ENCODE measurements at places on chromosomes 6 and 20.

GRCh38 chr6:116461932-116462885 is 1.0 kb downstream of the CALHM6 start:
- peak; percentile 76 for DNase-seq

GRCh38 chr6:139764498-139764986 is 390.1 kb upstream of the CITED2 start:
- DNase-seq: no peak

DNA sequence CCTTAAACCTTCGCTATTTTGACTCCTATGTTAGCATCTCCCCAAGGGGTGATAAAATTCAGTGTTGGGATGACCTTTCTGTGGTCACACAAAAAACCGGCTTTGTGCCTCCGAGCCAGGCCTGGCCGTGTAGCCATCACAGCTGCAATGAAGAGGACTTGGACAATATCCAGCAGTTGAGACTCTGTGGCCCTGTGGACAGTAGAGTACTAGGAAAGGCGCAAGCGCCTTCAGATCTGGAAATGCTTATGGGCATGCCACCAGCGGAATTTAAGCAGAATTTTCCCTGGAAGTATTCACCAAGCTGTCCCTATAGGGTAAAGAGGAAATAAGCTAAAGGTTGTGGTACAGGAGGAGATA is 63.3 kb upstream of the SLC2A12 start:
- no peak for DNase-seq

DNA sequence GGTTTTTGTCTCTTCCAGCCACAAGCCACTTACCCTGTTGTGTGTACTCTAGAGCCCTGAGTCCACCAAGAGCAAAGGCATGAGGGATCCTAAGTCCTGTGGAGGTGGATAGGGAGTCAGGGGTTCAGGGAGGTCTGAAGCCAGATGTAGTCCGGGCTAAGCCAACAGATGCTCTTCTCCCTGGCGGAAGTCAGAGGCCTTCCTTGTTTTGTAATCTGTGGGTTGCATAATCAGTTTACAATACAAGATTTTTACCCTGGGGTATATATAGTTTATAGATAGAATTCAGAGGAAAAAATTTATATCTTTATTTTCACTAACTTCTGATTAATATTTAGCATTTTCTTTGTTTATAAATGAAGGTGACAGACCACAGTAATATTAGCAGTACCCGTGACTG is 9.2 kb downstream of the LAMP5 start:
- no peak for DNase-seq

GRCh38 chr20:6651016-6651415 is 116.5 kb upstream of the BMP2 start:
- no peak for DNase-seq

DNA sequence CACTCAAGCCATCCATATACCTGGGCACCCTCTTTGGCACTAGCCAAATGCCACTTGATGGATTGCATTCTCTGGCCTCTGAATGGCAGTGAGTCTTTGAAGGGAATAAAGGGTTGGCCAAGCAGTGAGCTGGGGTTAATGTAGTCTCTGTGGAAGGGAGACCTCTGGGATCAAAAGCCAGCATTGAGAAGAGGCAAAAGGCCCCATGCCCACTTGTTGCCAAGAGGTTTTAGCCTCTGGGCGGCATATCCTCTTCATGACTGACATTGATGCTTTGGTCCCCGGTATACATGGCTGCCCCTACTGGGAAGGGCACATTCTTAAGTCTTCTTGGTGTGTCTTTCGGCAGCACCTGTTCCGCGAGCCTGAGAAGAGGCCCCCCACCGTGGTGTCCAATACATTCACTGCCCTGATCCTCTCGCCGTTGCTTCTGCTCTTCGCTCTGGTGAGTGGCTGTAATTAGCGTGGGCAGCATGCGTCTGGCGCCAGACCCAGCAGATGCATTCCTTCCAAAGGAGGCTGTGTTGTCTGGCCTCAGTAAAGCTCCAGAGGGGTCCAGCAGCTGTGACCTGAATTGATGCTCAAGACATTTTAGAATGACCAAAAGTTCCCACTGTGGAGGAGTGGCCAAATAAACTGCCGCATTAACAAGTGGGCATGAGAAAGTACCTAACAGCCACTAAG is 29.5 kb downstream of the GHRH start:
- peak; percentile 99 for DNase-seq

- no peak for DNase-seq
These were observed 209.8 kb downstream of the SOD2 start for GRCh38 chr6:159483259-159483658.

DNA sequence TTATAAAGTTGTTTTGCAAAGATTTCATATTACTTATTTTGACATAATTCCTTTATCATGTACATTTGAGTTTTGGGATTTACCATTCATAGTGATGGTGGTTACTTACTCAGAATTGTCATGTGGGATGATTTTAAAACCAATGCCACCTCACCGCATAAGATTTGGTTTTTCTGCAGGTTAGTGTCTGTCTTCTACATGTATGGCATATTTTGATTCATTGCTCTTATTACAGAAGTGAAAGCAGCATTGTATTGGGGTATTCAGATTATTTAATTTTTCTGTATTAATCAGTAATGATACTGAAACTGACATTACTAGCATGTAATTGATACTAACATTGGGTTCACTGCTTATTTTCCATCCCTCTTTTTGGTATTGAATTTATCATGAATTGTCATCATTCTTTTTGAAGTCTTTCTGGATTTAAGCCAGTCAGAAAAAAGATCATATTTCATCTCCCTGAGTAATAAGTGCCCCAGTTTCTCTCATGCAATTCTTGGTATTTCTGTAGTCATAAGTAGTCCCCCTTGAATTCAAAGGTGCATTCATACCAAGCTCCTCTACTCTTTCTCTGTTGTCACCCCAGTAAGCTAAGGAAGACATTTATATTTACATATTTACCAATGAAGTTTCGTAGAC is 176.6 kb downstream of the BCKDHB start:
- no peak for DNase-seq

DNA sequence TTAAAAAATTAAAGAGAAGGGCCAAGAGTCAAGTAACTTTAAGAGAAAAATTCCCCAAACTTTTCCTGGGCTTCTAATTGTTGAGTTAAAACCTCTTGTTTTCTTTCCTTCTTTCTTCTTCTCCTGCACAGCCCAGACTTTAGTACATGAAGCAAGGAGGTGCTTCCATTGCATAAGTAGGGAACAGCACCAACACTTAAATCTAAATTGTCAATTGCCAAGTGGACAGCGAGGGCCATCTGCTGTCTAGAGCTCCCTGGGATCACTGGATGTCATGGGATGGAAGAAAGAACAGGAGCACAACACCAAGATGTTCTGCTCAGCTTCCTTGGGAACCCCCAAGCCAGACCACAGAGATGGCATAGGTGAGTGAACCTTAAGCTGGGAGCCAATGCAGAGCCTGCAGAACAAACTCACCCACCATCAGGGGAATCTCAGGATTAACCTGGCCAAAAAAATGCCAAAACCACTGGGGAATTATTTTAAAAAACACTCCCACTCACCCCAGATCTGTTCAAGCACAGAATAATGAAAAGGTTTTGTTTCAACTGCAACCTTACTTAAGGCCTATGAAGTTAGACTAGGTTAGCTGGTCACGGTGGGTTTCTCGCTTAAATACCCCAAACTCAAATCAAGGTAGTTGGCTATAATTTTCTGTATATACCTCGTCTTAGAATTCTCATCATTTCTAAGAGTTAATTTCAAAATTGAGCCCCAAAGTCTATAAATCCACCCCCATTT is 67.8 kb downstream of the TNFRSF21 start:
- no peak for DNase-seq

- peak; percentile 66 for DNase-seq
These were observed 46.2 kb upstream of the CEP85L start for GRCh38 chr6:118697554-118697953.

DNA sequence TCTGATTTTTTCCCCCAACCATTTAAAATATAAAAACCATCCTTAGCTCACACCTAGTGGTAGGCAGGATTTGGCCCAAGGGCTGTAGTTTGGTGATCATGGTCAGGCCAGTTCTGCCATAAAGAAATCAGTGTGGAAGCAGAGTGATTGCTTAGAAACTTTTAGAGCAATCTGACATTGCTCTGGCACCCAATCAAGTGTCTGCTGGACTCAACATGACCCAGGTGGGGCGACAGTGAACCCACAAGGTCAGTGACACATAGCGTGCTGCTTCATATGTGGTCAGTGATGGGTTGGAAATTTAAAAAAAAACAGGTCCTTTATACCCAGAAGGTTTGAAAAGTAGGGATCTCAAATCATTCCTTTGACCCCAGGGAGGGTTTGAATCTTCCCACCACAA is 107.9 kb downstream of the BANF2 start:
- DNase-seq: no peak

DNA sequence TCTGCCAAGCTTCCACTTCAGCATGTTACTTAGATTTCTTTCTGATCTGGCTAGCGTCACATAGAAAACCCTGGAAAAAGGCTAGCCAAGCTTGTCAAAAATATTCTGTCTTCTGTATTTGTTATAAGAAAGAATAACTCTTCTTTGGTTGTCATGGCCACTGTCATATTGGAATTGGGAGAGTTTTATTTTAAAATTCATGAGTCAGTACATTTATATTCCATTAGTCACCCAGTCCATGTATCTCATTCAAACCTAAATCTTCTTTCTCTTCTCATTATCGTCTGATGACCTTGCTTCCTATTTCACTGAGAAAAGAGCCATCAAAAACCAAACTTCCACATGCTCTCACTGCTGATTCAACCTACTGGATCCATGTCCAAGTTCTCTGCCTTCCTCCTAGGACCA is 65.7 kb downstream of the EPM2A start:
- no peak for DNase-seq

- no peak for DNase-seq
These were observed 14.5 kb downstream of the SOBP start for GRCh38 chr6:107504270-107505026.

DNA sequence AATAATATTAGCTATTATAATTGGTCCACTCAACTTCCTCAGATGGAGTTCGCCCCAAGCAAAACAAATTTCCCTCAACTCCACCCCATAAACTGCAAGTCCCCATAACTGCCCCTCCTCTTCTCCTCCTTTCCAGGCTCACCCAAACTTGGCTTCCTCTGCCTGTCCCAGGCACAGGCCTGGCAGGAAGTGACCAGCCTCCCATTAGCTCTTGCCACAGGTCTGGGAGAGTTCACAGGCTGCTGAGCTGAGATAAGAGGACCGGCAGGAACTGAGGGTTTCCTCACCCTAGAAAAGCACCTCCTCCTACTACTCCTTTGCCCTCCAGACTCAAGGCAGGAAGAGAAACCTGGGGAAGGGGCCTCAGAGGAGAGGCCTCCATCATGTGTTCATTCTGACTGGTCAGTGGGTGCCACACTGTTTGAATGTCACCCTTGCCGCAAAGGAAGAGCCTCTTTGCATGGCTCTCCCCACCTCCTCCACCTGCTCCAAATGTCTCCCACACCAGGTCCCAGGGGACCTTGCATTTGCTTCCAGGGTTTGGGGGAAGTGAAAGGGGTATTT is 24.5 kb upstream of the SMIM29 start:
- DNase-seq: no peak

DNA sequence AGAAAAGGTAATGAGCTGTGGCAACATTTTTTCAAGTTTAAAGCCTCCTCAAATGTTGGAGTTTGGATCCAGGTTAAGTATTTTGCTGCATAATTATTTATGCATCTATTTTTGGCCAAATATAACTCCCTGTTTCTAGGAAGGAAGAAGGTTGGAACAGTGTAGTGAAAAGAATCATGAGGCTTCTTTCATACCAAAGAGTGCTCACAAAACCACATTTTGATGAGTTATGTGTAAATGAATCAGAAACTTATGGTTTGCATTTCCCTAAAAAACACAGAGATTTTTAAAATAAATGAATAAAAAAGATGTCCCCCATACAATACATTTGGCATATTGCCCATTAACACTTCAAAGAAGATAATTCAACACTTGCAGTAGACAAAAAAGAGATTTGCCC is 246.9 kb upstream of the PRDM1 start:
- DNase-seq: no peak

DNA sequence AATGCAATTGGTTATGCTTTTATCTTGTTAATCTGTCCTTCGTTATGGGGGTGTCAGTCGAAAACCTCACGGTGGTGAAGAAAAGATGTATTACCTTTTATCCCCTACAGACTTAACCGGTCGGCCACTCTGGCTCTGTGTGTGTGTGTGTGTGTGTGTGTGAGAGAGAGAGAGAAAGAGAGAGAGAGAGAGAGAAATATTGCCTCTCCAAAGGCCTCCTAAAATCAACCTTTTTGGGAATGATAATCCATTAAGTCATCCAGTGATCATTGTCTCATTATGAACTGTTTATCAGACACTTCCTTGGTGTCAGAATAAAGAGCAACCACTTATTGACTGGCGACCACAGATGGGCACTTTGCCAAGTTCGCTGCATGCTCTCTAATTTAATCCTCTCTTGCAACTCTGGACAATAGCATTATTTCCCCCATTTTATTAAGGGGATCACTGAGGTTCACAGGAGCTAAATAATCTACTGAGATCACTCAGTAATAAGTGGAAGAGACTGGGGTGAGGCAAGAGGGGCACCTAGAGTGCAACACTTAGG is 30.7 kb downstream of the SLC35D3 start:
- DNase-seq: peak; percentile 15

DNA sequence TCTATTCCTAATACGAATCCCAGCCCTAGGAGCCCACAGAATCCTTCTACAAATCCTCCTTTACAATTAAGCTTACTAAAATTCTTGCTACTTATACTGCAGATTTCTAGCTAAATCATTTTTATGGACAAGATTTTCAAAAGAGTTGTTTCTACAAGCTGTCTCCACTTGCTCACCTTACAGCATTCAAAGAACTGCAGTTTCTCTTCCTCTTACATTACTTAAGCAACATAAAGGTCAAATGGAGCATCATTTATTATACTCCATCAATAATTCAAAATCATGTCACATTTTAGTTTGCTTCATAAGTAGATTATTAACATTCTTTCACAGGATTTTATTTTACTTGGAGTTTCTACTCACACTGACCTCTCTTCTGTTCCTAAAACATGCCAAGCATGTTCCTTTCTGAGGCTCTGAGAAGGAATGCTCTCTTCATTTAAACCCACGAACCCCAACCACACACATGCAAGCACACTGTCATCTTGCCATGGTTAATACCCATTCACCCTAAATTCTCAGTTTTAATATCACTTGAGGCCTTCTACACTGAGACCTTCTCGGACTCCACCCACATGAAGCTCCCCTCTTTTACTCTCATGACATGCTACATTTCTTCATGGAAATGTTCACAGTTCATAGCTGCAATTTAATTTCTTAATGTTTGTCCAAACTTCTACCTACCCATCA is 388.2 kb downstream of the TBC1D32 start:
- no peak for DNase-seq

DNA sequence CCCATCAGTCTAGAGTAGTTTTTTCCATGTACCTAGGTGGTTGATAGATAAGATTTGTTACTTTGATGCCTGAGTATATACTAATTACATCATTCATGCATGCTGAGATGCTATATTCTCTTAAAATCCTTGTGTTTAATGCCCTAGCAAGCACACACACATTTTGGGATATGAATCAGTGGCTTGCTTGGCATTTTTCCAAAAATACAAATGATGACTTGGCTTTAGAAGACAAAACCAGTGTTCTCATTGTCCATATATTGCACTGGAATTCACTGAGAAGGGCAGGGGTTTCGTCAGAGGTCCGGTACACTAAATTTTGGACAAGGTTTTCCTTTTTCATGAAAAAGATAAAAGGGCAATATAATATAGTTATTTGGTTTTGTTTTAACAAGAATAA is 24.9 kb downstream of the GTPBP2 start:
- DNase-seq: no peak

All from NCI-H1417 (cell line).